Stimulated activated CD4-positive, alpha-beta T cell treated with anti-CD3 and anti-CD28 coated beads, Interleukin-1b, Interleukin-23, amount 100 ng/mL, for 1 hour (primary cell): ENCODE measurements at places on chromosomes 6 and 20.

DNA sequence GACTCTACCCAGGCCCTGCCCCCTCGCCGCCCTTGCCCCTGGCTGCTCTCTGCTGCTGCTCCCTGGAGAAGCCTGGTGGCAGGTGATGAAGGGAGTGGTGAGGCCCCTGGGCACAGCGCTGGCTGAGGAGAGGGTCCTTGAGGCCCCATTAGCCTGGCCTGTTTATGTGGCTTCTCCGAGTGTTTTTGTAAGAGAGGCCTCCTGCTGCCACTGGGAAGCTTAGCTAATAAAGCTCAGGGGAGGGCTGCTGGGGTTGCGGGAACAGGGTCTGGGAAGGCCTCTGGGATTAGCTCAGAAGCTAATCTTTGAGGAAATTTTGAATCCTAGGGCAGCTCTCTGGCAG, 15.5 kb downstream of the EBF4 start:
- no peak for DNase-seq

DNA sequence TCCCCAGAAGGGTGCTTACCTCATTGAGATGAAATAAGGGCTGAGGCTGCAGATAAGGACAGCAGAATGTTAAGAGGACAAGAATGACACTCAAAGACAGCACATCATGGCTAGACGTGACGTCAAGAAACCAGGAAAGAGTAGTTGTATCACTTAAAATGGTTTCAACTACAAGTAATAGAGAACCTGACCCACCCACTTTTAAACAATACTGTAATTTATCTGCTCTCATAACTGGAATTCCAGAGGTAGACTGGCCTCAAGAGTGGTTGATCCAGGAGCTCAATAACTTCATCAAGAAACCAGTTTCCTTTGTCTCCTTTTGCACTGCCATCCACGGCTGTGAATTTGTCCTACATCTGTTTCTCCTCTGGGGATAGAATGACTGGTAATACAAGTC, 187.1 kb downstream of the EYA4 start:
- no peak for DNase-seq

GRCh38 chr6:147282566-147282959, 78.3 kb downstream of the STXBP5 start:
- no peak for DNase-seq

GRCh38 chr6:109434456-109434855, 6.0 kb downstream of the PPIL6 start:
- DNase-seq: no peak

- DNase-seq: no peak
These were observed 74.4 kb upstream of the GATA5 start for GRCh38 chr20:62550087-62550632.

GRCh38 chr20:23125159-23125558, 39.0 kb upstream of the CD93 start:
- DNase-seq: no peak

GRCh38 chr6:106452628-106453027, 92.1 kb downstream of the CRYBG1 start:
- no peak for DNase-seq

GRCh38 chr20:32641464-32641863, 32.3 kb downstream of the C20orf203 start:
- DNase-seq: no peak

- no peak for DNase-seq
These were observed 163.3 kb upstream of the SNX9 start for GRCh38 chr6:157659536-157660271.

GRCh38 chr6:78909391-78909790, 42.0 kb downstream of the IRAK1BP1 start:
- DNase-seq: no peak
